Adipocyte (in vitro differentiated cells): ENCODE measurements at places on chromosomes 5 and 9.

DNA sequence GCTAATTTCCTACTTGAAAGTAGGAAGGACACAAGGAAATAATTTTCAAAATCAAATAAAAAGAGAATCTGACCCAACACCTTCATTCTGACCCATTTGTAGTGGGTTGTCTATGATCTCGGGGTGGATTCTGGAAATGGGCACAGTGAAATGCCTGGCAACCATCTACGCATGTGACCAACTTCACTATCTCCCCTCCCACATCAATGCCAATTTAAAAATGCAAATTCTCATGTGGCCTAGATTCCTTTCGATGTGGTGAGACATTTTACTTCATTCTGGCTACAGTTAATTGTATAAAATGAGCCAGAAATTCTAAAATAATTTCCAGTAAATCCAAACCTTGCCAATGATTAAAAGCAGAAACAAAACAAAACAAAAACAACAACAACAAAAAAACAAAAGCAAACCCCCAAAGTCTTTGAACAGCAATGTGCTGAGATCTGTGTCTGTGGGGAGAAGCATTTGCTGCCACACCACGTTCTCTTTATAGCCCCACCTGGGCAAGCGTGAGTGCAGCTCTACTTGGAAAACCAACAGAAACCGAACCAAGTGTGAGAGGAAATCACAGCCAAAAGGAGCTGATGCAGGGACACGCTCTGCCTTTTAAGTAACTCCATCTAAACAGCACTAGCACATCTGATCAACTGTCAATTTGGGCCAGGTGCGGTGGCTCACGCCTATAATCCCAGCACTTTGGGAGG is 59.0 kb downstream of the USP20 start:
- DNase-seq = no peak

DNA sequence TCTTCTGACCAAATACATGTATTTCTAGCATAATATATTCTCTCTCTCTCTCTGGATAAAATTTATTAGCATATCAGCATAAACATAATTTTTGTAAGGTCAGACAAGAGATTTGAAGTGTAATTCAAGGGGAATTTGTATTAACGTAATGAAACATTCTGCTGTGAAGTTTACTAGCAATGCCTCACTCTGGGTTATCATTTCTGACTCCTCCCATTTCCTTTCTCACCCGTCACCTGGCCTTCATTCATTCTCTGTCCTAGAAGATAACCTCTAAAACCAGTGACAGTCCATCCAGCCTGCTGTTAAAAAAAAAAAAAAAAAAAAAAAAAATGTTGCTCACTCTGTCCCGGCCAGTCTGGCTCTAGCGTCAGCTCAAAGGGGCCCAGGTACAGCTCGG is 27.1 kb downstream of the GRAMD2B start:
- DNase-seq = no peak

DNA sequence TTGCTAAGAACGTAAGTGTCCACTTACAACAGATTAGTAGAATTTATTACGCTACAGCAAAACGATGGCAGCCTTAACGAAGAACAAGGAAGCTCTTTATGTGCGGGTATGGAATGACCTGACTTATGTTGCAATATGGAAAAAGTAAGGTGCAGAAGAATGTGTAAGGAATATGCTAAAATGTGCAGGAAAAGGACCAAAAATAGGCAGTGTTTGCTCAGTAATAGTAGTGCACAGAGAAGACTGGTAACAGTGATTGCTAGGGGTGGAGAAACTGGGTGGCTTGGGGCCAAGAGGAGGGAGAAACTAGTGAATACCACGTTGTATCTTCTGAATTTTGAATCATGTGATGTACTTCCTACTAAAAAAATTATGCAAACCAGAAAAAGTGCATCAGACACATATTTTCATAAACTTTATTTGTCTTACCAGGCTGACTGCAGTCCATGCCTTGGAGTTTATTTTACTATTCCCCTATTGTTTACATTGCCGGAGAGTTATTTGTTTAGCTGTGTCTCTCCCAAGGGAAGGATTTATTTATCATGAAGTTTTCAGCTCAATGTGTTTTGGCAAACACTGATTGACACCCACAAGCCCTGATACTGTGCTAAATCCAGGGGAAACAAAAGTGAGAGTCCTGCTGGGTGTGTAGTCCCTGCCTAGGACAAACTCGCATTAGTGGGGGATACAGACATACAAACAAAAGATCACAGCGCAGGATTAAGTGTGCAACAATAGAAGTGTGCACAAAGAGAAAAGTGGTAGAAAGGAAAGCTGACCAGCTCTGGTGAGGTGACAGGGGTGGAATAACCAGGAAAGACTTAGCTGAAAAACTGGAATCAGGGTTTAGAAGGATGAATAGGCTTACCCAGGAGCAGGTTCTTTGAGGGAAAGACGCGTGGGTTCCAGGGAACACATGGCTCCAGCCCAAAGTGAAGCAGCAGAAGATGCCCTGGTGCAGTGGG is 34.0 kb upstream of the ZNF484 start:
- DNase-seq = peak; percentile 13

DNA sequence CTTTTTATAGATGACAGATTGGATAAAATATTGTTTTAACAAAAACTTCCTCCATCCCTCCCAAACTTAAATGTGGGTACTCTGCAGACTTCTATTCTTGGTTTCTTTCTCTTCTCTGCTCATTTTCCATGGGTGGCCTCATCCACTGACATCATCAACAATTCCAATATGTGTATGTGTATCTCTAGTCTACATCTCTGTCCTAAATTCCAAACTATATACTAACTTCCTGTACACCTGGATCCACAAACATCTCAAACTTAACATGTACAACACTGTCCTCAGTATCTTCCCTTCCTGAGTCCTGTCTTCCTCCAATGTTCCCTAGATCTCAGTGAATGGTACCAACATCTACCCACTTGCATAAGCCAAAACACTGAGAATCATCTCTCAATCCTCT is 28.5 kb upstream of the CDK5RAP2 start:
- DNase-seq = no peak

- DNase-seq = no peak
These were observed 224.9 kb downstream of the MAT2B start for GRCh38 chr5:163730206-163730756.

- DNase-seq = no peak
These were observed 37.9 kb downstream of the SLC27A6 start for GRCh38 chr5:129003232-129003631.
